ENCODE measurements at places on chromosomes 1 and 21.

DNA sequence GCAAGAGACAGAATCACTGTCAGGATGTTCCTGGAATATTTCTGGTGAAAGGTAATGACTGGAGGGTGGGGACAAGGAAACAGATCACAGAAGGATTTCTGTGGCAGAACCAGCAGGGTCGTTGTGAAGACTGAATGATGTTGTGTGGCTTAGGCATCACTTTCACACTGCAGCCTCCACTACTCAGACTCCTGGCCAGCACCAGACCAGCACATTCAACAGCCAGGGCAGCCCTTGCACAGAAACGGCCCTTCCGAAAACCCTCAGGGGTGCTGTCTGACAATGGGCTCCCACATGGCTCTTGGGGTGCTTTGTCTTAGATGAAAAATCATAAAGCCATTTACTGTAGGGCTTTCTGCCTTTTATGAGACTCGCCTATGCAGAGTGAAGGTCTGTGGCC is 3.8 kb upstream of the RAB7B start:
- no peak for DNase-seq

GRCh38 chr1:30682396-30683275 is 40.7 kb downstream of the MATN1 start:
- DNase-seq = no peak

GRCh38 chr21:32494934-32495709 is 82.6 kb downstream of the EVA1C start:
- DNase-seq = no peak

GRCh38 chr1:154304664-154305337 is 16.1 kb upstream of the AQP10 start:
- DNase-seq = no peak

DNA sequence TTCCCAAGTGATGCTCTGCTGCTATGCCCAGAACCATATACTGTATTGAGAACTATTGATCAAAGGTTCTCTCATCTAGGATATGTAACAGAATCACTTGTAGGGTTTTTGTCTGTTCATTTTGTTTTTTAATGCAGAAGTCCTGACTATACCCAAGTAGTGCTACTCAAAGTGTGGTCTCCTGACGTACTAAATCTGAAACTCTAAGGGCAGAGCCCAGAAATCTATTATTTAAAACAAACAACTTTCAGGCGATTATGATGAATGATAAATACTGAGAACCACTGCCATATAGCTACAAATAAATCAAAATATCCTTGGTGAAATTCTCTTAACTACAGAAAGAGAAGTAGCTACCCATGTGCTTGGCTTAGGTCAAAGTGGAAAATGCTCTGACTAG is 10.1 kb downstream of the ZZZ3 start:
- no peak for DNase-seq

DNA sequence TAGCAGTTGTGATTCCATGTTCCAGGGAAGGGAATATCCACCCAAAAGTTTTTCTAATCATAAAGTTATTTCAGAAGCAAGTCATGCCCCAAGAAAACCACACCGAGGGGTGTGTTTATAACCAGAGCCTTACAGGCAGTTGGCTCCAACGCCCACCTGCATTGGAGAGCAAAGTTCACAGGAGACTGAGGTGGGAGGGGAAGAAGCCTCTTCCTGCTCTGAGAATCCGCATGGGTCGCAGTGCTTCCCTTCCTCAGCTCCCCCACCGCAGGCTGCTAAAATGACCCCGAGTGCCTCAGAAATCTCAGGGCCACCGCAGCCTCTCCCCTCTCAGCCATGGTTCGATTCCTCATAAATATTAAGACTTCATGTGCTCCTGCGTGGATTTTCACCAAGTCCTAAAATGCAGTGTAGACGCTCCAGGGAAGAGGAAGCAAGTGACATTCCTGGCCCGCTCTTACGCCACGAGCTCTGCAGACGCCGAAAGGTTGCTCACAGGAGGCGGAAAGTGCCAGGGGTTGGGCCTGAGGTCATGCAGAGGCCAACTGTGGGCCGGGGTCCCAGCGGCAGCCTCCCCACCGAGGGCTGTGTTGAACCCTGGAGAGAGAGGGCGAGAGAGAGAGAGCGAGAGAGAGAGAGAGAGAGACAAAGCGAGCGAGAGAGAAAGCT is 13.4 kb upstream of the SPSB1 start:
- peak; percentile 79 for DNase-seq

DNA sequence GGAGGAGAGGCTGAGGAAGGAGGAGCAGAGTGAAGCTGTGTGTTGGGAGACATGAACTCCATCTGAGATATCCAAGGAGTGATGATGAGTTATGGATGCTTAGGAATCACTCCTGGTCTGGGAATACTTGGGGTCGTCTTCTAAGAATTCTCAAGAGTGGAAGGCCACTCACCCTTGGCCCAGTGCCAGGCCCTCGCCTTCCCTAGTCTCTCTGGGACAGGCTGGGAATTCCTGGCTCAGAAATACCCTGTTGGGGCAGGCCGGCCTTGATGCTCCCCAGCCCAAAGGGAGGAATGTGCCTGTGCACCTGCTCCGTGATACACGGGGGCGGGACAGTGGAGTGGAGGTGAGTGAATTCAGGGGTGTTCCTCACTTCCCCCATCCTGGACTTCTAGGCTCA is 12.6 kb upstream of the LMNA start:
- no peak for DNase-seq

- no peak for DNase-seq
Observed at GRCh38 chr1:199799116-199799515, 228.4 kb upstream of the NR5A2 start.

GRCh38 chr1:68128157-68128556 is 77.7 kb upstream of the DIRAS3 start:
- DNase-seq = no peak

- peak; percentile 77 for DNase-seq
Observed at GRCh38 chr21:38839328-38840286, 33.9 kb downstream of the ETS2 start.

- peak; percentile 56 for DNase-seq
Observed at GRCh38 chr1:30635391-30635975, 87.9 kb downstream of the MATN1 start.

DNA sequence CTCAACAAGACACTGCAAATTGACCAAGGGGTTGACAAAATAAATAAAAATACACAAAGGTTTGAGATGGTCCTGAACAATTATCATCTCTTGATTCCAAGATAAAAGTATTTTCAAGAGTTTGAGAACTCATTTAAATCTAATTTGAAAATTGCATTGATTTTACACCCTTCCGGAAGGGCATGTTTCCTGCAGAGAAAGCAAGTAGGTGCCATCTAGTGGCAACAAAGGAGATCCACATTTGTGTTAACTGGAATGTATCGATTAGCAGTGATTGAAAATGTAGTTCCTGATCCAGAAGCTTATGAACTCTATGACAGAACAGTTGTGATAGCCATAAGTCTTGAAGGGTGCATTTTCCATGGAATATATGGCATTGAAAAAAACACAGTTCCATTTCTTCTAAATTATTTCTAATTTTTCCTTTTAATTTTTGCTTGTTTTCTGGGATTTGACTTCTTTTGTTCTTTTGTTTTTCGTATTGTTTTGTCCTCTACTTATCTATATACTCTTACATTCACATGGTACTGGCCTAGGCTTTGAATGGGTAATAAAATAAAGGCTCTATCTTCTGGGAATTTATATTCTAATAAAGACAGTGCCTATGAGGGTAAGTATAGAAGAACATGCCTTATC is 143.7 kb downstream of the DNM3 start:
- peak; percentile 57 for DNase-seq

DNA sequence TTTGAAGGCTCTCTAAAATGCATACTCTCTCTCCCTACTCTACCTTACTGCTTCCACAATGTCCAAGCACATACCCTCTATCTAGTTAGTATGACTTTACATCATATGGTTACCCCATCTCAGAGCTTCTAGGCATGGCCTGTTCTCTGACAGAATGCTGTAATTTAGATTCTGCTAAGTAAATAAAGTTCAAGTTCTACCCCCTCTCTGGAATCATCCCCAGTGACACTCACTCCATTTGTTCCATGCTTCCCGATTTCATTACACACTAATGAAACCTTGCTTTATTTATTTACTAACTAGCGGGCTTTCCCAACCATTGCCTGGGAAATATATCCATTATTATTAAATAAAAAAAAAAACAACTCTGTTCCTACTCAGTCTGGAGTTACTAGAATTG is 7.3 kb downstream of the CRYZL1 start:
- no peak for DNase-seq

GRCh38 chr1:45926330-45926729 is 122.9 kb downstream of the MAST2 start:
- DNase-seq = no peak

DNA sequence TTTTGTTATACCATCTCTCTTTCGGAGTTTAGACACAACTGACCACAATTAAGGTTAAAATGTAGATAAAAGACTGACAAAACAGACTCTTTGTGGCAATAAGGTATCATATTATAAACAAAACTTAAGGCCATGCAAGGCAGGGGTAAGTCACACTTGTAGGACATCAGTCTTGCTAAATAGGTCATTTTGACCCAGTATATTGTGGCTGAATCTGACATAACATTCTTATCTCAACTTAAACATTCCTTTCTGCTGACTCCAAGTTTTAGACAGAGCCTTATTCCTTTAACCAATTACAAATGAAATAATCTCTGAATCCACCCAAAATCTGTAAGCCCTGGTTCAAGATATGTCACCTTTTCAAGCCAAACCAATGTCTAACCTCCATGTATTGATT is 733.4 kb upstream of the B3GALT2 start:
- DNase-seq = no peak

GRCh38 chr21:46607636-46608035 is 2.8 kb upstream of the S100B start:
- peak; percentile 14 for DNase-seq

DNA sequence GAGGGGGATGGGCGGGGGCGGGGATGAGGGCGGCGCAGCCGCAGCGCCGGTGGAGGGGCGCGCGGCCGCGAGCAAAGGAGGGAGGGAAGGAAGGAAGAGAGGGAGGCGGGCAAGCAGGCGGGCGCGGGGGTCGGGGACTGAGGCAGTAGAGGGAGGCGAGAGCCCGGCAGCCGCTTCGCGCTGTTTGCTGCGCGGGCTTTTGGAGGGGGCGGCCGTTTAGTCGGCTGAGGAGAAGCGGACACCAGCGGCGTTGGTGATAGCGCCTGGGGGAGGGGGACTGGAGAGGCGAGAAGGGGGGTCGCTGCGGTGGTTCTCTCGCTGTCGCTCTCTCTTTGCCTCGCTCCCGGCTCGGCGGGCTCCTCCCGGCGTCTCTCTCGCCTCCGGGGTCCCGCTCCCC is at the start of gene HS2ST1:
TSS of gene HS2ST1 (plus strand) at position 35 of the 397 bp plus-strand sequence.
- DNase-seq = no peak

Measured in suppressor macrophage (primary cell).